ENCODE measurements at places on chromosomes 7 and 10.

GRCh38 chr10:32388258-32389027 is 41.5 kb upstream of the EPC1 start:
- DNase-seq: no peak

DNA sequence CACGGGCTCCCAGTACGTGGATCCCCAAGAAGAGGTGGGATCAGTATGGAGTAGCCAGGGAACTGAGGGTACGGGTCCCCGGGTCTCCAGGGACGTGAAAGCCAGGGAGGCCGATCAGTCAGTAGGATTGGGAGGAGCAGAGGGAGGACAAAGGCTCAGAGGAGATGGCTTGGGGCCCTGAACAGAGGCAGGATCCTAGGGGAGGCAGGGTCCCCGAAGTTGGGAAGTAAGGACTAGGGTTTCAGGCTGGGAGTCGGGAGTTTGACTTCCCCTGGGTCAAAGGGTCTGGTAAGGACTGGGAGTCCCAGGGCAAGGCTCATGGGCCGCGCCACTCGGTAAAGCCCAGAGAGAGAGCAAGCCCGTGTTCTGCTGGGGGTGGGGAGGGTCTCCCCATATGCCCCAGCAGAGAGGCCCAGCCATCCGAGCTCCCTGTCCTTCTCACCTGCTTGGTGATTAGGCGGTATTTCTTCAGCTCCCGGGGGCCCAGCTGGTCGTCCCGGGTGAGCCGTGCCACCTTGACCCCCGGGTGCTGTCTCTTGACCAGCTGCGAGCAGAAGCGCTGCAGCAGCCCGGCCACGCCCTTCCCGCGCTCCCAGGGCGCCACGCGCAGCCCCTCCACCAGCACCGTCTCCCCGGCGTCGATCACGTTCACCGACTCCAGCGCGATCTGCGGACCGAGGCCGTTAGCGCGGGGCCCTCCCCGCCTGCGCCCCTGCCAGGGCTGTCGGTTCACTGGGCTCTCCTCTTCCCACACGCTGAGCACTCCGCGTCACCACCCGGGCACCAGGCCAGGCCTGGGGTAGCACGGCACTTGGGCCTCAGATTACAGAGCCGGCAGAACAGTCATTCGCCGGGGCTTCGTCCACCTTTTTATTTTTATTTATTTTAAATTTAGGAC is 7.0 kb downstream of the NAT16 start:
- peak; percentile 91 for DNase-seq

DNA sequence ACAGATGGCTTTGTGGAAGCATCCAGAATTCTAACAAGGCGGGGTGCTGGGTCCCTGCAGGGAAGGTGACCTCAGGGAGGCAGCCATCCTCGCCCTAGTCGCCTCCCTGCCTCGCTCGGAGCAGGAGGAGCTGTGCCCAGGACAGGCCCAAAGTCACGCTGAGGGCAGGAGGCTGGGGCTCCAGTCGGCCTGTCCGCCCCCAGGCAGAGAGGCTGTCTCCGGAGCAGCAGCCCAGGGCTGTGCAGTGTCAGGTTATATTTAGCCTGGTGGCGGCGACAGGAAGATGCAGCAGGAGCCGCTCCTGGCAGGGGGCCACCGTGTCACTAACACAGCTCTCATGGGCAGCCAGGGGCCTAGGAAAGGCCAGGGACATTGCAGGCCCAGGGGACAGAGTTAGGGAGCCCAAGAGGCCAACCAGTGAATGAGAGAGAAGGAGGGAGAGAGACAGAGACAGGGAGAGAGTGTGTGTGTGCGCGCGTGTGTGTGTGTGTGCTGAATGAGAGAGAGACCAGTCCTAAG is 13.5 kb downstream of the KCNH2 start:
- DNase-seq: peak; percentile 17

GRCh38 chr7:33701189-33701740 is 204.1 kb upstream of the BMPER start:
- DNase-seq: no peak

GRCh38 chr7:37194943-37195342 is 253.7 kb downstream of the ELMO1 start:
- DNase-seq: no peak

- DNase-seq: no peak
Observed at GRCh38 chr7:91988213-91988612, 47.6 kb downstream of the AKAP9 start.

DNA sequence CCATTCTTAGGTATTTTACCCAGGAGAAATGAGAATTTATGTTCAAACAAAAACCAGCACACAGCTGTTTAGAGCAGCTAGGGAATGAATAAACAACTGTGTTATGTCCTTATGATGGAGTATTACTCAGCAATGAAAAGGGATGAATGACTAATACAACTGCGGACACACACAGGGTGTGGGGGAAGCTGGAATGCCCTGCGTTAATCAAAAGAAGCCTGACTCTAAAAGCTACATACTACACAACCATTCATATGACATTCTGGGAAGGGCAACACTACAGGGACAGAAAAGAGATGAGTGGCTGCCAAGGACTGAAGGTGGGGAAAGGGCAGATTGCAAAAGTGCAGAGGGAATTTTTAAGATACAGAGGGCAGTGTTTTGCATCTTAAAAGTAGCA is 64.0 kb downstream of the DLG5 start:
- DNase-seq: no peak

GRCh38 chr10:47456794-47457527 is 27.0 kb downstream of the ANXA8 start:
- no peak for DNase-seq

GRCh38 chr7:40673285-40673684 is 538.5 kb downstream of the SUGCT start:
- no peak for DNase-seq

GRCh38 chr7:47681249-47681810 is 99.4 kb upstream of the TNS3 start:
- no peak for DNase-seq

GRCh38 chr7:14457568-14458453 is 444.7 kb downstream of the DGKB start:
- DNase-seq: peak; percentile 68

DNA sequence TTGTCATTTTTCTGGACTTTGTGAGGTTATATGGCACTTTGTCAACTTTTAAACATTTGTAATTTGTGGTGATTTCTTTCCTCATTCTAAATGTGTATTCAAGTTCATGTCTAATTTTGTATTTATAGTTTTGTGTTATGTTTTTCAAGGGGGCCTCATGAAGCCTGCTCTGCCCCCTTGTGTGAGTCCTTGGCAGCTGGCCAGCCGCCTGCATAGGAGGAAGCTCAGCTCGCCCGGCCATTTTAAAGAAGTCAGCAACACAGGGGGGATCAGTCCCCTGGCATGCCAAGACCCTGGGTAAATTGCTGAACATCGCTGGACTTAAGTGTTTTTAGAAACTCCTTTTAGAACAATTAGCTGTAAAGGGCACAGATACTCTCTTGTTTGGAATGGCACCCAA is 123.0 kb downstream of the ANLN start:
- no peak for DNase-seq

DNA sequence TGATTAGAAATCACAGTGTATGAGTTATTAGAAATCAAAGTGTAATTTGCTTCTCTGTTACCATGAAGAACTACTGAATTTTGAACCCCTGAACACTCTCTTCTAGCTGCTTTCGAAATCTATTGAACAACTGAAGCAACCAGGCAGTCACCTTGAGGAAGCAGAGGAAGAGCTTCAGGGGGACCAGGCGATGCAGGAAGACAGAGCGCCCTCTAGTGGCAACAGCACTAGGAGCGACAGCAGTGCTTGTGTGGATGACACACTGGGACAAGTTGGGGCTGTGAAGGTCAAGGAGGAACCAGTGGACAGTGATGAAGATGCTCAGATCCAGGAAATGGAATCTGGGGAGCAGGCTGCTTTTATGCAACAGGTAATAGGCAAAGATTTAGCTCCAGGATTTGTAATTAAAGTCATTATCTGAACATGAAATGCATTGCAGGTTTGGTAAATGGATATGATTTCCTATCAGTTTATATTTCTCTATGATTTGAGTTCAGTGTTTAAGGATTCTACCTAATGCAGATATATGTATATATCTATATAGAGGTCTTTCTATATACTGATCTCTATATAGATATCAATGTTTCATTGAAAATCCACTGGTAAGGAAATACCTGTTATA is 170.7 kb downstream of the HDAC9 start:
- DNase-seq: peak; percentile 72

GRCh38 chr7:124943472-124943871 is 13.8 kb upstream of the POT1 start:
- no peak for DNase-seq

DNA sequence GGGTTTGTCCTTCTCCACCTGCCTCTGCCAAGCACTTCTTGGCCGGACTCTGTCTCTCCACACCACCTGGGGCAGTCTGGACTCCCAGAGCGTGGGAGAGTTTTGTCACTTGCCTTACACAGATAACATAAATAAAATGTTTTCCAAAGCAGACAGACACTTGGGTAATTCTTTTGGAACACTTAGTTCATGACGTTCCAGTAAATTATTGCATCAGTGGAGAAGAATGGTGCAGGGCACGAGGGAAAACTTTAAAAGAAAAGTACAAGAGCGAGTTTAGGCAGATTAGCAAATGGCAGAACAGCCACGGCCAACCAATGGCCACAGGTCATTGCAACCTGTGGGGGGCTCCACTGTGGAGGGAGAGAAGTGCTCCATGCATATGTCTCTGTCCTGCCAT is 170.6 kb upstream of the GRB10 start:
- DNase-seq: no peak

- DNase-seq: no peak
Observed at GRCh38 chr7:148327379-148327778, 263.2 kb upstream of the C7orf33 start.

DNA sequence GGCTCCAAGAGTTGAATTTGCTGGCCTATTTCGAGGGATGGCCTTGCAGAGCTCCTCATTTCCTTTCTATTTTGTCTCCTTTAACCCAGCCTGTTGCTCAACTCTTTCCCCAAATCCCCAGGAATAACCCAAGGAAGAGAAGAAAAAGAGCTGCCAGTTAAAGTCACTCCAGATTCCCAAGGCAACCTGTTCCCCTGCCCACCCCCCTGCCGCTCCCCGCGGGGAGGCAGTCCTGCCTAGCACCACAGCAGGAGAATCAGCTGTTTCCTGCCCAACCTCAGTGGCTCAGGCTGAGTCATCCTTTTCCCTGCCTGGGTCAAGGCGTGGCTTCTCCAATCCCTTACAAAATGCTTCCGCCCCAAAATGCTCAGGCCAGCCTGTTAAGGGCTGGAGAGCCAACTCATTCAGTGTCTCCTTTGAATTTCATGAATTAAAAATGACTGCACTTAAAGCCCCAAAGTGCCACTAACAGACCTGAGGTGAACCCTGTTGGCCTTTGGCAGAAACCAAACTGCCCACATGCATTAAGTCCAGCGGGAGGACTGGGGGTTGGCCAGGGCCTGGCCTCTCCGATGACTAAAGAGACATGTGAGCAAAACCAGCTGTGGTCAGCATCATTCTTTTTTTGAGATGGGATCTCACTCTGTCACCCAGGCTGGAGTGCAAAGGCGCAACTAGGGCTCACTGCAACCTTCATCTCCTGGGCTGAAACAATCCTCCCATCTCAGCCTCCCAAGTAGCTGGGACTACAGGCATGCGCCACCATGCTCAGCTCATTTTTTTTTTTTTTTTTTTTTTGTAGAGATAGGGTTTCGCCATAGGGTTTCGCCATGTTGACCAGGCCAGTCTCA is 83.2 kb upstream of the KIF5B start:
- DNase-seq: no peak

- DNase-seq: no peak
Observed at GRCh38 chr7:87810726-87811125, 65.4 kb downstream of the SLC25A40 start.

- no peak for DNase-seq
Observed at GRCh38 chr10:105358911-105359310, 717.8 kb downstream of the SORCS3 start.

DNA sequence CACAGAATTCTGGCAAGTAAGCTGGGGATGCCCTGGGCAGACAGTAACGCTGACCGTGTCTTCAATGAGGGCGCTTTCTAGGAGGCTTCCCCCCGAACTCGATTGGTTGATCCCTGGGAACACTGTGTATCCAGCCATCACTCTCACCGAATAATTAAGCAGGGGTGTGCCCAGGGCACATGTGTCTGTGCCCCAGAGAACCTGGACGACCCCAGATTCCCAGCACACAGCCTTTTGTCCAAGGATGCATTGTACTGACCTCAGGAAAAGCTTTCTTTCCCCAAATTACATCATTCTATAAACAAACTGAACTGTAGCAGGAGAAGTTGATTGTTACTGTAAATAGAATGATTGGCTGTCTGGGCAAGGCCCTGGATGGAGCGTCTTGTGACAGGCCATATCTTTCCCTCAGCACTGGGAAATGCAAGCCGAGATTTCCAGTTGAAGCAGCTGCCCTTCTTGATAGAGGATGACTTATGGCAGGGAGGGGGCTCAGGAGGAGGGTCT is 6.6 kb upstream of the DEPP1 start:
- DNase-seq: no peak

DNA sequence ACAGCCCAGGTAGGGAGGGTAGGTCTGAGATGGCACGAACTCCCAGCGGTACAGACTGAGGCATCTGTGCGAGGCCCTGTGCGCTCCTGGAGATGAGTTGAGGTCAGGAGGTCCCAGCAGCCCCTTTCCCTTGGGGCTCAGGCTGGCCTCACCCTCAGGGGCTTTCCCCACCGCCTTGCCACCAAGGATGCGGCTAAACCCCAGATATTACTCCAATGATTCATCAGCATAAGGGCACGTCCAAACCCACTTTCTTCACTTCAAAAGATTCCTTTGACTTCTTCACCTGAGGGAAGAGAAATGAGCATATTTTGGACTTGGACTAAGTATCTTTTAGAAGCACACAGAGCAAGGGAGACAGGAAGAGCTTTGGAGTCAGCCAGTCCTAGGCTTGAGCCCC is 20.3 kb downstream of the UROS start:
- no peak for DNase-seq

GRCh38 chr10:114077347-114077746 is 33.7 kb downstream of the ADRB1 start:
- DNase-seq: no peak

DNA sequence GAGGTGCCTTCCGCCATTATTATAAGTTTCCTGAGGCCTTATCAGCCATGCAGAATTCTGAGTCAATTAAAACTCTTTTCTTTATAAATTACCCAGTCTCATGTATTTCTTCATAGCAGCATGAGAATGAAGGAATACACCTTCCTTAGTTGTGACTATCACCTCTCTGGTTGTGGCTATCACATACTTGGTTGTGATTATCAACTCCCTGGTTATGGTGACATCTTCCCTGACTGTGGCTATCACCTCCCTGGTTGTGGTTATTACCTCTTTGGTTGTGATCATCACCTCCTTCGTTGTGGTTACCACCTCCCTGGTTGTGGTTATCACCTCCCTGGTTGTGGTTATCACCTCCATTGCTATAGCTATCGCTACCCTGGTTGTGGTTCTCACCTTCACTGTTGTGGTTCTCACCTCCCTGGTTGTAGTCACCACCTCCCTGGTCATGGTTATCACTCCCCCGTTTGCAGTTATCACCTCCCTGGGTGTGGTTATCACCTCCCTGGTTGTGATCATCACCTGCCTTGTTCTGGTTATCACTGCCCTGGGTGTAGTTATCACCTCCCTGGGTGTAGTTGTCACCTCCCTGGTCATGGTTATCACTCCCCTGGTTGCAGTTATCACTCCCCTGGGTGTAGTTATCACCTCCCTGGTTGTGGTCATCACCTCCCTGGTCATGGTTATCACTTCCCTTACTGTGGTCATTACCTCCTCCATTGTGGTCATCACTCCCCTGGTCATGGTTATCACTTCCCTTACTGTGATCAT is 105.9 kb downstream of the GPR26 start:
- DNase-seq: no peak

- DNase-seq: no peak
Observed at GRCh38 chr10:80196270-80196949, 8.9 kb downstream of the ANXA11 start.

GRCh38 chr7:137985897-137986251 is 16.0 kb downstream of the CREB3L2 start:
- no peak for DNase-seq

Measured in NCI-H1092 (cell line).